Activated CD8-positive, alpha-beta T cell treated with anti-CD3 and anti-CD28 coated beads for 36 hours (primary cell): ENCODE measurements at places on chromosomes 6 and 20.

GRCh38 chr6:167529444-167530335, 204.8 kb downstream of the TTLL2 start:
- H3K4me1 ChIP-seq, result no peaks in the 10 kb centered on the region
- no peak overlapping the region for H3K4me3 ChIP-seq
- no peaks in the 10 kb centered on the region for H3K36me3 ChIP-seq
- no peak overlapping the region for H3K27ac ChIP-seq
- no peak for DNase-seq
- H3K27me3 ChIP-seq, result peaks cover 7% of the 10 kb centered on the region

- peak overlapping the region; percentile 77 for H3K27ac ChIP-seq
- peaks cover 48% of the 10 kb centered on the region for H3K4me1 ChIP-seq
- H3K36me3 ChIP-seq, result no peaks in the 10 kb centered on the region
- H3K4me3 ChIP-seq, result no peak overlapping the region
- peak; percentile 69 for DNase-seq
These were observed 41.3 kb downstream of the TXLNB start for GRCh38 chr6:139250296-139251044.

DNA sequence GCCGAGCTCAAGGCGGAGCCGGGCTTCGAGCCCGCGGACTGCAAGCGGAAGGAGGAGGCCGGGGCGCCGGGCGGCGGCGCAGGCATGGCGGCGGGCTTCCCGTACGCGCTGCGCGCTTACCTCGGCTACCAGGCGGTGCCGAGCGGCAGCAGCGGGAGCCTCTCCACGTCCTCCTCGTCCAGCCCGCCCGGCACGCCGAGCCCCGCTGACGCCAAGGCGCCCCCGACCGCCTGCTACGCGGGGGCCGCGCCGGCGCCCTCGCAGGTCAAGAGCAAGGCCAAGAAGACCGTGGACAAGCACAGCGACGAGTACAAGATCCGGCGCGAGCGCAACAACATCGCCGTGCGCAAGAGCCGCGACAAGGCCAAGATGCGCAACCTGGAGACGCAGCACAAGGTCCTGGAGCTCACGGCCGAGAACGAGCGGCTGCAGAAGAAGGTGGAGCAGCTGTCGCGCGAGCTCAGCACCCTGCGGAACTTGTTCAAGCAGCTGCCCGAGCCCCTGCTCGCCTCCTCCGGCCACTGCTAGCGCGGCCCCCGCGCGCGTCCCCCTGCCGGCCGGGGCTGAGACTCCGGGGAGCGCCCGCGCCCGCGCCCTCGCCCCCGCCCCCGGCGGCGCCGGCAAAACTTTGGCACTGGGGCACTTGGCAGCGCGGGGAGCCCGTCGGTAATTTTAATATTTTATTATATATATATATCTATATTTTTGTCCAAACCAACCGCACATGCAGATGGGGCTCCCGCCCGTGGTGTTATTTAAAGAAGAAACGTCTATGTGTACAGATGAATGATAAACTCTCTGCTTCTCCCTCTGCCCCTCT, 1.1 kb downstream of the CEBPB start:
- peak; percentile 63 for DNase-seq
- peaks cover 23% of the 10 kb centered on the region for H3K36me3 ChIP-seq
- H3K27ac ChIP-seq, result peak overlapping the region; percentile 98
- H3K27me3 ChIP-seq, result no peaks in the 10 kb centered on the region
- peaks cover 17% of the 10 kb centered on the region for H3K4me1 ChIP-seq
- peak overlapping the region; percentile 95 for H3K4me3 ChIP-seq

DNA sequence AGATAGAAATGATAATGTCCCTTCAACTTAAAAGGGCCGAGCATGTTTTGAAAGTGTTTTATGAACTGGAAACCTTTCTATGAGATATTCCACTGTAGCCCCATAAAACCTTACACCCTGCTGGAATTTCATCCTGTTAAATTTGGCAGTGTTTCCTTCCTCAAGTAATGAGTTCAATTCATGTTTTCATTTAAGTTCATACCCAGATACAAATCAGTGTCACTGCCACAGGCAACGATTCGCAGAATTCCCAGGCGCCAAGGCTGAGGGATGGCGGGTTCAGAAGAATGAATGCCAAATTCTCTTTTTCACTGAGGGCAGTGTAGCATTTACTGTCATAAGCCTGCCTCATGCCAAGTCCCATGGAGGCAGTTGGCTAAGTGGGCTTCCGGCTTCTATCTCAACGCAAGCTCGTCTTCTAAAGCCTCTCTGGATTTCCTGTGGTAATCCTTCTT, 511.8 kb upstream of the ID4 start:
- no peaks in the 10 kb centered on the region for H3K27me3 ChIP-seq
- H3K4me1 ChIP-seq, result no peaks in the 10 kb centered on the region
- no peaks in the 10 kb centered on the region for H3K36me3 ChIP-seq
- H3K27ac ChIP-seq, result no peak overlapping the region
- H3K4me3 ChIP-seq, result no peak overlapping the region

- peaks cover 45% of the 10 kb centered on the region for H3K36me3 ChIP-seq
- peaks cover 76% of the 10 kb centered on the region for H3K4me1 ChIP-seq
- DNase-seq, result peak; percentile 74
These were observed 37.5 kb downstream of the SNX9 start for GRCh38 chr6:157860505-157860991.

DNA sequence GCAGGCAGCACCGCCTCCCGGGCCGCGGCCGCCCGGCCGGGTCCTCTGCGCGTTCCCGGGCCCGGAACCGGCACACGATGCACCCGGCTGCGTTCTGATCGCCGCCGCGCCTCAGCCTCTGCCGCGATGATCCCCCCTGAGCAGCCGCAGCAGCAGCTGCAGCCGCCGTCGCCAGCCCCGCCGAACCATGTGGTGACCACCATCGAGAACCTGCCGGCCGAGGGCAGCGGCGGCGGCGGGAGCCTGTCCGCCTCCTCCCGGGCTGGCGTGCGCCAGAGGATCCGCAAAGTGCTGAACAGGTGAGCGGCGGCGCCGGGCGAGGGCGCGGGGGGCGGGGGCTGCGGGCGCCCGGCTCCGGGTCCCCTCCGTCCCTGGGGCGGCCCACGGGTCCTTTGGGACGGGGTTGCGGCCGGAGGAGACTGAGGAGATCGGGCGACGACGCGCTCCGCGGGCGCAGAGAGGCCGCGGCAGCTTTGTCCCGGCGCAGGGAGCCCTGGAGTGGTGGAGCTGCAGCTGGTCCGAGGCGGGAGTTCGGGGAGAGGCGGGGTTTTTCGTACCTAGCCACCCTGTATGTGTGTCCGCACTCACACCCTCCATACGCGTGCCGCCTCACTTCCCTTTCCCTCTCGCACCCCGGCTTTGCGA, 659 bp downstream of the SLC35F1 start:
- H3K27me3 ChIP-seq, result peaks cover 62% of the 10 kb centered on the region
- no peaks in the 10 kb centered on the region for H3K36me3 ChIP-seq
- H3K4me3 ChIP-seq, result peak overlapping the region; percentile 19
- H3K27ac ChIP-seq, result no peak overlapping the region

- H3K4me3 ChIP-seq, result no peak overlapping the region
- no peak overlapping the region for H3K27ac ChIP-seq
- H3K36me3 ChIP-seq, result no peaks in the 10 kb centered on the region
- DNase-seq, result no peak
- peaks cover 7% of the 10 kb centered on the region for H3K4me1 ChIP-seq
These were observed 58.9 kb upstream of the KLHL31 start for GRCh38 chr6:53724501-53724900.

GRCh38 chr6:5507131-5507681, 245.9 kb downstream of the FARS2 start:
- peak overlapping the region; percentile 60 for H3K27ac ChIP-seq
- peak overlapping the region; percentile 48 for H3K4me3 ChIP-seq
- H3K27me3 ChIP-seq, result no peaks in the 10 kb centered on the region
- peak; percentile 26 for DNase-seq

GRCh38 chr6:148829415-148830101, 82.7 kb downstream of the UST start:
- H3K36me3 ChIP-seq, result no peaks in the 10 kb centered on the region
- peaks cover 20% of the 10 kb centered on the region for H3K4me1 ChIP-seq
- H3K27me3 ChIP-seq, result peaks cover 5% of the 10 kb centered on the region
- DNase-seq, result no peak

- no peak overlapping the region for H3K4me3 ChIP-seq
- H3K27ac ChIP-seq, result no peak overlapping the region
- no peak for DNase-seq
- H3K27me3 ChIP-seq, result no peaks in the 10 kb centered on the region
- peaks cover 8% of the 10 kb centered on the region for H3K36me3 ChIP-seq
These were observed 7.0 kb downstream of the CEP250 start for GRCh38 chr20:35462351-35462750.

GRCh38 chr6:13766201-13766634, 48.1 kb downstream of the MCUR1 start:
- H3K36me3 ChIP-seq, result peaks cover 2% of the 10 kb centered on the region
- H3K4me3 ChIP-seq, result no peak overlapping the region
- no peak for DNase-seq
- peaks cover 43% of the 10 kb centered on the region for H3K4me1 ChIP-seq
- H3K27me3 ChIP-seq, result peaks cover 3% of the 10 kb centered on the region

GRCh38 chr6:104462811-104463599, 396.7 kb downstream of the HACE1 start:
- peaks cover 2% of the 10 kb centered on the region for H3K27me3 ChIP-seq
- H3K4me3 ChIP-seq, result no peak overlapping the region
- no peaks in the 10 kb centered on the region for H3K36me3 ChIP-seq
- no peak for DNase-seq

- H3K4me1 ChIP-seq, result no peaks in the 10 kb centered on the region
- peaks cover 10% of the 10 kb centered on the region for H3K27me3 ChIP-seq
- no peaks in the 10 kb centered on the region for H3K36me3 ChIP-seq
- DNase-seq, result no peak
- no peak overlapping the region for H3K4me3 ChIP-seq
- no peak overlapping the region for H3K27ac ChIP-seq
These were observed 42.9 kb upstream of the DACT2 start for GRCh38 chr6:168362276-168362990.

DNA sequence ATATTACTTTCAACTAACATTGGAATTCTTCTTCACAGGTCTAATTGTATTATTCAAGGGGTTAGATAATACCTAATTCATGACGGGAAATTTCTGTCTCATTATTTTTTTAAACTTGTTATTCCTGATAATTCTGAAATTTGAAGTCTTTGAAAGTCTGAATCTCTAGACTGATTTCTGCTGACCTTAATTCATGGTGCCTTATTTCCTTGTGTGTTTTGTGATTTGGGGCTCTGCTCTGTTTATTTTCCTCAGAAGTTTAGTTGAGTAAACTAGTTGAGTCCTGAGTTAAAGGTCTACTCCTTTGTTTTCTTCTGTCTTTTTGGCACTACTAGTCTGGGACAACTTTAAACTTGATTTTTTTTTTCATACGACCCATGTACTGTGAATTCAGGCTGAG, 5.9 kb downstream of the DEFB118 start:
- H3K27me3 ChIP-seq, result peaks cover 2% of the 10 kb centered on the region
- no peak overlapping the region for H3K27ac ChIP-seq
- H3K36me3 ChIP-seq, result no peaks in the 10 kb centered on the region
- DNase-seq, result no peak

DNA sequence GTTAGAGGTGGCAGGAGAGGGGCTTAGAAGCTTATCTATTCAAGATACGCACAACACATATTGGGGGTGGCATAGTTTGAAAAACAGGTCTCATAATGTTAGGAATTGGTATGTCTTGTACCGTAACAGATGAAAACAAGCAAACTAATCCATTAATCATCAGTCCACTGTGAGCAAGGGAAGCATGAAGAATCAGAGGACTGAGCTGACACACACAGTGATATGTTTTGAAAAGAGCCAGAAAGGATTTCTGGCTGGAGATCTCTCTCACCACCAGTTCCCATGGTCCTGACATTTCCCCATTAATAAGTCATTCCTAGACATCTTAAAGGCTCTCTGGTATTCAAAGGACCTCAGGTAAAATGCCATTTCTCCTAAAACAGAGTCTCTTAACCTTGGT, 158.8 kb upstream of the PHACTR1 start:
- no peak overlapping the region for H3K4me3 ChIP-seq
- H3K4me1 ChIP-seq, result no peaks in the 10 kb centered on the region
- H3K36me3 ChIP-seq, result no peaks in the 10 kb centered on the region
- peaks cover 7% of the 10 kb centered on the region for H3K27me3 ChIP-seq
- H3K27ac ChIP-seq, result no peak overlapping the region
